Hepatic stellate cell (primary cell): ENCODE measurements at places on chromosomes 5 and 9.

- peak; percentile 66 for DNase-seq
Observed at GRCh38 chr5:42992088-42992879, 47.8 kb downstream of the ANXA2R start.

GRCh38 chr5:98540056-98540455 is 233.4 kb upstream of the RGMB start:
- DNase-seq: no peak

DNA sequence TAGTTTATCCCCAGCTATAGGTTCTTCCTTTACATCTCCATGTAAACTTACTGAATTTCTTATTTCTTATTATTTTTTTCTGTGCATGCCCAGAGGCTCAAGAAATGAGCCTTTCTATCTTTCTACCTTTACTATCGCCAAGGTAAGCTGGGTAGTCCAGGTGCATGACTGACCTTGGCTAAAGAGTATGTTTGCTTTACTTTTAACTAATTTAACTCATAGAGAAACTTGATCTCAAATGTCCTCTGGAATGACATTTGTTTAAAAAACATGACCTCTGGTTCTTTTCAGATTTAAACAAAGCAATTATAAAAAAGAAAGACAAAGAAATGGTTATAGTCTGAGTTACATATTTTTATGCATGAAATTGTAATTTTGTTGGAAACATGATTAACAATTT is 397 bp downstream of the C6 start:
- DNase-seq: no peak

DNA sequence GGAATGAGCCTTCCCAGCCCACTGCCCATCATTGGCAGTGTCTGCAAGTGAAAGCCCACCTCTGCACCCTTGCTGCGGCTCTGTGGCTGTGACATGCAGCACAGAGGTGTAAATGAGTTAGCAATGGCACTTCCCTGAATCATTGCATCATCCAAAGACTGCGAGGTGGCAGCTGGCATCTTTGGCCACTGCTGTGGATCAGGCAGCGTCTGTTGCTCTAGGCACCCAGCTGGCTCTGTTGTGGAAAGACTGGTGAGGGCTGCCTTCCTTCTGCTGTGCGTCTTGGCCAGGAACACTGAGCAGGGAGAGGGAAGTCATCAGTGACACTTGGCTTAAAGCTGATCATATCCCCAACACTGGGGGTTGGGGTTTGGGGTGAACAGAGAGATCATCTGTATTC is 64.5 kb downstream of the MFAP3 start:
- no peak for DNase-seq

GRCh38 chr5:176397736-176398420 is 9.3 kb downstream of the HIGD2A start:
- DNase-seq: no peak

DNA sequence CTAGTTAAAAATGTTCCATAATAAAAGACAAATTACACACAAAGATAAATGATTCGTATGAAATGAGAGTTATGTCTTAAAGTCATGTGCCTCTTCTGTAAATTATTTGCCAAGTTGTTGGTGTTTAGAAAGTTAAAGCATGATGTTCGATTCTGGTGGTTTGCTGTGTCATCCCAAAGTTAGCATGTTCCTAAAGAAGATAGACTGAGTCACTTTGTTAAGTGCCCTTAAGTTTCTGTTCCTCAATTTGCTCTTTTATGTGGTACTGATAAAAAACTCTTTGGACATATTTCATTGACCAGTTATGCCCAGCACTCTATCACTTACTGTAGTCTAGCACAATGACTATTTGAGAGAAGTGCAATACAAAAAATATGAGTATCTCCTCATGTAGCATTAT is 366.9 kb upstream of the ZNF608 start:
- no peak for DNase-seq

GRCh38 chr5:155905364-155905763 is 421.6 kb upstream of the SGCD start:
- no peak for DNase-seq

DNA sequence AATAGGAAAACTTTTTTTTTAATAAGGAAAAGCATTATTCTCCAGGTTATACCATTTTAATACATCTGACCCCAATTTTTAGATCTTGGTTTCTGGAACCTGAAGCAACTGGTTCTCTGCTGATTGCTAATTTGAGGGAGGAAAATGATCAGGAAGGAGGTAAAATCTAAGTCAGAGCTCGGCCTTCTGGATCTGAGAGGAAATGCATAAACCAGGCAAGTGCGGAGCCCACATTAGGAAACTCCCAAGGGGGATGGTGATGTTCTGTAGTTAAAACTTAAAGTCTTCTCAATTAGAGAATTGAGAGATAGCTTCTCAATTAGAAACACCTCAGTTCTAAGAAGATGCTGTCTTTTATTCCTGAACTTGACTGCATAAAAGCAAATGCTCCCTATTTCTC is 113.5 kb downstream of the TSSK1B start:
- no peak for DNase-seq

DNA sequence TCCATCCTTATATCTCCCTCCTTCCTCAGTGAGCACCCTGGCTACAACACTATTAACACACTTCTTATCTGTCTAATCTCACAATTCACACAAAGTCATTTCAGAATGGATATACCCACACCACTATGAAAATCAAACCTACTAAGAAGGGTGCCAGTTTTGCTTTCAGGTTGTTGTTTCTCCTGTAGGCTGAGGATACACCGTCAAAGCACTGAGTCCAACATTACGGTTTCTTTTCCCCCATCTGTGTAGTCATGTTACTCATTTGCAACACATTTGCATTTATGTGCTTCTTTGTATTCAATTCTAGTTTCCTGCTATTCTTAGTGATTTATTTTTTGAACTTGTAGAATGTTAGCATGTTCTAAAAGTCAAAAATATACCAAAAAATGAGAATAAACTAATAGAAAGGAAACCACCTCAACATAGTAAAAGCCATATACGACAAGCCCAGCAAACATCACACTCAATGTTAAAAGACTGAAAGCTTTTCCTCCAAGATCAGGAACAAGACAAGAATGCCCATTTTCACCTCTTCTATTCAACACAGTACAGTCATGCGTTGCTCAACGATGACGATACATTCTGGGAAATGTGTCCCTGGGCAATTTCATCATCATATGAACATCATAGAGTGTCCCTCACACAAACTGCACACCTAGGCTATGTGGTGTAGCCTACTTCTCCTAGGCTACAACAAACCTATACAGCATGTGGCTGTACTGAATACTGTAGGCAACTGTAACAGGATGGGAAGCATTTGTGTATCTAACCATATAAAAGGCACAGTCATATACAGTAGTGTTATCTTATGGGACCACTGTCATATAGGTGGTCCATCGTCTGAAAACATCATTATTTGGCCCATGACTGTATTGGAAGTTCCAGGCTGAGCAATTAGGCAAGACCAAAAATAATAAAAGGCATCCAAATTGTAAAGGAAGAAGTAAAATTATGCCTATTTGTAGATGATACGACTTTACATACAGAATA is 6.3 kb downstream of the ROR2 start:
- DNase-seq: no peak

GRCh38 chr5:2272755-2273154 is 390.0 kb upstream of the IRX4 start:
- no peak for DNase-seq

DNA sequence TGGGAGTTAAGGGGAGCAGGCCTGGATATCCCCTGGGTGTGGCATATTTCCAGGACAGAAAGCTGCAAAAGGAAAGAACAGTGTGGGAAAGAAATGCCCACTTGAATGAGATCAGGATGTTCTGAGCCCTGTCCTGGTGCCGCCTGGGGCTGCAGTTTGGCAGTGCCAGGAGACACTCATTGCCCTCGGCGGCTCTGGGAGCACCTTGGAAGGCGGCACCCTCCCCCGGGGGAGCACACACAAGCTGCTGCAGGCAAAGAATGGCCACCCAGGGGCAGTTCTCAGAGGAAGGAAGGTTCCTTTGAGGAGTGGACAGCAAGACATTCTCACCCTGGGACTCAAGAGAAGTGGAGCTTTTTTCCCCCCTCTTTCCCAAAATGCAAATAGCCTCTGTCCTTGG is 305.3 kb downstream of the NTRK2 start:
- no peak for DNase-seq

DNA sequence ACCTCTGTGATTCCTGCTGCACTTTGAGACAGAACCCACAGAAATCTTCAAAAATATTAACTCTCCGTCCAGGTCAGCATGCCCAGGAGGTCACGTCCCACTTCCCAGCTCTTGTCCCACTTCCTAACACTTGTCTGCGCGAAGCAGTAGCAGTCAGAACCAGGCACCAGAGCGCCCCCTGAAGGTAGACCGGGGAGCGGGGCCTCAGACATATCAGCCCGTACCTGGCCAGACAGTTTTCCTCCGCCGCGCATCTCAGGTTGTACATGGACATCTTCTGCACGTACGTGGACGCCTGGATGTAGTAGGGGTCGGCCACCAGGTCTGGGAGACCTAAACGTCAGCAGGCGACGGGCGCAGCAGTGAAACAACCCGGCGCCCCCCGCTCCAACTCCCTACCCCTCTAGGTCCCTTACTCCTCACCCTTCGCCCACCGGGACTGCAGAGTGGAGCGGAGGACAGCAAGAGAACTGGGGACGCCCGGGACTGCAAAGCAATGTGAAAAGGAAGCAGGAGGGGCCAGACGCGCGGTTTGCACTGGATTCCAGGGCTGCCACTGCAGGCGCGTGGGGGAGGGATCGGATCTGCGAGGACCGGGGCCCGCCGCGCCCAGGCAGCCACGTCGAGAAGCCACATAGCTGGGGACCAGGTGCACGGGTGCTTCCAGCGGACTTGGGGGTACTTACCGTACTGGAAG is 1.2 kb downstream of the LOX start:
- DNase-seq: peak; percentile 52

- DNase-seq: no peak
Observed at GRCh38 chr9:93037476-93037971, 21.0 kb upstream of the SUSD3 start.

DNA sequence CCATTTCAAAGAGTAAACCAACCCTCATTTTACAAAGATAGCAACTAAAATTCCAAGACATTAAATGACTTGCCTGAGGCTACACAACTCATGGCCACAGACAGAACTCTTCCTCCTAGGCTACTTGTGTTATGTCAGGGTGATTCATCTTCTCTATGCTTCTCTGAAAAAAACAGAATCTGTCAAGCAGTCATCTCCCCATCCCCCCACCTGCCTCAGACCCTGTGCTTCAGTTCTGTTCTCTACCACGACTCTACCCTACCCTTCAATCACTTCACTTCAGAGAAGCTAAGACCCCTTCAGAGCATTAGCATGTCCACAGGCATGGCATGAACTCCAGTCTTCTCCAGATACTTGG is 277.7 kb upstream of the PTGER4 start:
- no peak for DNase-seq

DNA sequence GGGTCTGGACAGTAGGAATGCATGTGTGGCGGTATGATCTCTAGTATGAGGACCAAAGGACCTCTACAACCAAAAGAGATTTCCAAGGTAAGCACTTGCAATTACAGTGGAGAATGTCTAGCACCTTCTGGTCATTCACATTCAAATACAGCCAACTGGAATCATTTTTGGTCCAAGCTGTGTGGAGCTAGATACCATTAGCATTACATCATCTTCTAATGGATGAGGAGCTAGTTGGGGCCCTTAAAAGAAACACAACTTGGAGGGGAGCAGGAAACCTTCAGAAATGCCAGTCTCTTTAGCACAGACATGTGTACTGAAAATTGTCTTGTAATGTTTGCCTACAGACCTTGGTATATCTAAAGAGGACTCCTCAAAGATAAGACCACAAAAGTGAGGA is 244.7 kb downstream of the BNC2 start:
- peak; percentile 4 for DNase-seq

DNA sequence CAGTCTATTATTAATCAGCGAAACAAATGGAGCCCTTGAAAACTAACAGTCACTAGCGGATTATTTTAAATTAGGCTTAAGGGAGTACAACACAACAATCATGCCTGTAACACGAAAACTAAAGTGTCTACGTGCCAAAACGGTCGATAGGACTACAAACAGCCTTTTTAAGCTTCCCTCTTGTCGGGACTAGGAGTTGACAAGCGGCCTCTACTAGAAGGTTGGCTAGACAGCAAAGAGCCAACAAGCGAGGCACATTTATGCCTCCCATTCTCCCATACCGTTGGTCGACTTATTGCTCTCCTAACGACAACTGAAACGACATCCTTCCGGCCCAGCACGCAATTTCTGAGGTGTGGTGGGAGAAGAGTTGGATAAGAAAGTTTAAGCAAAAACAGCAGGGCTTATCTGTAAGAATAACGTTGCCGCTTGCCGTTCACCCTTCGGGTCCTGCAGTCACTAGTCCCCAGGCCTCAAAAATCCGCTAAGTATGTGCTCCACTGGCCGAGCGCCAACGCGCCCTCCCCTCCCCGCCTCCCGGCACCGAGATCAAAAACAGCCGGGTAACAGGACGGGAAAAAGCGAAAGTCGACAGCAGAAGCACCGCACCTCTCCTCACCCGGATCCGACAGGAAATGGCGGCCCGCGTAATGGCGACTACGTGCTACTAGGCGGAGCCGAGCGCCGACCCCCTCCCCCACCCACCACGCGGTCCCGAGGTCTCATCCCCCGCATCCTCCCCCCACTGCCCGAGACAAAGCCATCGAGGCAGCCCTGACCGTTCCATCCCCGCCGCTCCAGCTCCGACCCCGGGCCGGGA is 813 bp downstream of the HNRNPK start:
- peak; percentile 84 for DNase-seq

DNA sequence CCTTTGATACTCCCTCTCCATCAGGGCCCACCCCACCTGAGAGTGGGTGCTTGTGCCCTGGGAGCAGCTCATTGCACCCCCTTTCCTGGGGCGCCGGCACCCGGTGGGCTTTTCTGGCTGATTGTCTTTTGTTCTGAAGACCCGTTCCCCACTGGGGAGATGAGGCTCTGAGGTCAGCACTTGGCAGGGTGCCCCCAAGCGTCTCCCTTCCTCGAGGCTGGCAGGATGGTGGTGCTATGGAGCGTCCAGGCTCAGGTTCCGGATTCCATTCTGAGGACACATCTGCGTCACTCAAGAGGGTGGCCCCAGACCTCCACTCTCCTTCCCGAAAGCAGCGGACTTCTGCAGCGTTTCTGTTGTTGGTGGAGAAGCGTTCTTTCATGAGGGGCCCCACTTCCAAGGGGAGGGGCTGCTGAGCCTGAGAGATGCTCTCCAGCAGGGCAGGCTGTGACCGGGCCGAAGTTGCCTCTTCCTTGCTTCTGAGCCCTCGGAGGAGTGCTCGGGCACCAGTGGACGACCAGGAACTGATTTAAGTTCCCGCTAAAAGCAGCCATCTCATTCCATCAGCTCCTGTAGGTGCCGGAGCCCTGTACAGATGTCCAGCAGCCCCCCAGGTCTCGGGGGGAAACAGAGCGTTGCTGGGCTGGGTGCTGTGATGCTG is 42.2 kb downstream of the COL5A1 start:
- DNase-seq: no peak

DNA sequence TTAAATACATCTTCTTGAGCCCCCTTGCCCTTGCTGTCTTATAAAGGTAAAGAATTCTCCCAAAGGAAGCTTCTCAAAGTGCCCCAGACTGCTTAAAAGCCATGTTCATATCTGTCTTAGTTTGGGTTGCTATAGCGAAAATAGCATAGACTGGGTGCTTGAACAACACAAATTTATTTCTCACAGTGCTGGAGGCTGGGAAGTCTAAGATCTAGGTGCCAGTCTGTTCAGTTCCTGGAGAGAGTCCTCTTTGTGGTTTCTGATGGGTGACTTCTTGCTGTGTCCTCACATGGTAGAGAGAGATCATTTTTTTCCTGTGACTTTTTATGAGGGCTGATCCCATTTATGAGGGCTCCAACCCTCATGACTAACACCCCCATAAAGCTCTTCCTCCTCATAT is 486.7 kb upstream of the ADAMTS16 start:
- no peak for DNase-seq

- no peak for DNase-seq
Observed at GRCh38 chr5:61130289-61130688, 32.0 kb downstream of the SMIM15 start.

- no peak for DNase-seq
Observed at GRCh38 chr5:147688656-147689356, 93.7 kb downstream of the JAKMIP2 start.
